Iris pigment epithelial cell (primary cell): ENCODE measurements at places on chromosomes 5 and 9.
A peak's percentile ranks its signal among the peaks of the same experiment; 100 is the strongest.

DNA sequence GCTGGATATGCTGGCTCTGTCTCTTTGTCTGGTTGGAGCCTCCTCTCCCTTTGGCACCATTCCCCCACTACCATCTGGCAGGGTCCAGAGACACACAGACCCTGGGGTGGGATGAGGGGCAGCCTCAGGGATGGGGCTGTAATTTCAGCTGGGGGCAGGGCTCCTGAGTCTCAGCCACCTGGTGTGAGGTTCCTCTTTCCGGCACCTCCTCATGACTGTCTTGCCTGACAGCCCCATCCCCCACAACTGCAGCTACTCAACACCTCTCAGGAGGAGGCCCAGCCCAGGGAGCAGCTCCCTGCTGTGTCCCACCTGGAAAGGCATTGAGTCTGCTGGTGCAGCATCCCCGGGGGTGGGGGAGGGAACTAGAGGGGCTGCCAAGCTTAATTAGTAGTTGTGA, 11.7 kb upstream of the RPS14 start:
- no peak for DNase-seq

DNA sequence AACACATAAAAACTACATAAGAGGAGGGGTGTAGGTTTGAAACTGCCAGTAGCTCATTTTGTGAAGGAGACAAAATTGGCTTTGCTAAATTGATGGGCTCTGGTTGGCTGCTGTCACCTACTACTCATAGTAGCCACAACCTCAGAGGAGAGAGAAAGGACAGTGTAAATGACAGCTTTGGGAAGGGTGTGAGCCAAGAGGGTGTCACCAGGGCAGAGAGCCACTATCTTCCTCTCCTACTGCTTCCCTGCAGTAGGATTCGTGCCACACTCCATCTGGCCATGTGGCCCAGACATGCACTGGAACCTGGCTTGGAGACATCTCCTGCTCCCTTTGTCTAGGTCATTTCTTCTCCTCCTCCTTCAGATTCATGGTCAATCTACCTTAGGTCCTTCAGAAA, 455.9 kb downstream of the ENC1 start:
- DNase-seq, result no peak

GRCh38 chr5:80105698-80106439, 70.7 kb downstream of the THBS4 start:
- no peak for DNase-seq

DNA sequence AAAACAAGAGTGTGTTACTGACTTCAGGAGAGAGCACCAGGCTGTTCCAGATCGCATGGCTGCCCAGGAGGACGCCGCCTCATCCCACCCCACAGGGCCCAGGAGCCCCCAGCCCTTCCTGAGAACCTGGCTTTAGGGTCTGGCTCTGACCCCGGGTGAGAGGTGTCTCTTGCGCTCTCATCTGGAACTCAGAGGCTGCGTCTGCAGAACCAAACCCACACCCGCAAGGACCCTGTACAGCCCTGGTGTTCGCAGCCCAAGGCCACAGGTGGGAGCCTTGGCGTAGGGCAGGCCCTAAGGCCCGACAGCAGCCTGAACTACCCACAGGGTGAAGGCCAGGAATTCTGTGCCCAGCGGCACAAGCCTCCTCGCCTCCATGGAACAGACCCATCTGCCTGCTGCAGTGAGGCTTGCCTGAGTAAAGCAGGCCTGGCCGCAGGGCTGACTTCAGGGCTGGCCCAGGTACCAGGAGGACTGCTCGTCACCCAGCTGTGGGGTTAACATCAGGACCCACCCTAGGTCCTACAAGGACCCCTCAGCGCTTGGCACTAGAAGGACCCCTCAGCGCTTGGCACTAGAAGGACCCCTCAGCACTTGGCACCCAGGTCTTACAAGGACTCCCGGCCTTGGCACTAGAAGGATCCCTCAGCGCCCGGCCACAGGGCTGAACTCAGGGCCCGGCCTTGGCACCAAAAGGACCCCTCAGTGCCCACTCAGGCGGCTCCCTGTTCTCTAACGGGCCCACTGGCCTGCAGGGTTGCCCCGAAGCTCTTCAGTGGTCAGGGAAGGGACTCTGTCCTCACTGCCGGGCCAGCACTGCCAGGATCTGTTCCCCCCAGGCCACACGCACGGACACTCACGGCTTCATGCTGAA, 48.2 kb downstream of the NKD2 start:
- DNase-seq, result no peak

GRCh38 chr5:452978-453710, 10.2 kb downstream of the EXOC3 start:
- no peak for DNase-seq

GRCh38 chr5:150305095-150305494, 2.4 kb upstream of the ARSI start:
- no peak for DNase-seq

- DNase-seq, result no peak
Measured at GRCh38 chr9:131259916-131260597, 16.3 kb downstream of the FAM78A start.

DNA sequence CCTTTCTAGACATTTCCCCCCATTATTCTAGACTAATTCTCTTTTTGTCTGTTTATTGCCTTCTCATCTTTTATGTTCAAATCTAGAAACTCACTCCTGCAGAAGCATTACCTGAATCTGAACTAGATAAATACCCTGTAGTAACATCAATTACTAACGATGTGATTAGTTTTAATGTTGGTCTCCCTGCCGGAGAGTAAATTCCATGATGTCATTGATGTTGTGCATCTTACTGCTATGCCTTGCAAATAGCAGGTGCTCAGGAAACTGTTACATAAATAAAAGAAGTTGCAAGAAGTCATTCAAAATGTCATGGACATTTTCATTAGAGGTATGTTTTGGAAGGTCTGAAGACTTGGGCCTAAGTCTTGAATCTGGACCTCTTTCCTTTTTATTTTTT, 23.0 kb upstream of the C9 start:
- no peak for DNase-seq

DNA sequence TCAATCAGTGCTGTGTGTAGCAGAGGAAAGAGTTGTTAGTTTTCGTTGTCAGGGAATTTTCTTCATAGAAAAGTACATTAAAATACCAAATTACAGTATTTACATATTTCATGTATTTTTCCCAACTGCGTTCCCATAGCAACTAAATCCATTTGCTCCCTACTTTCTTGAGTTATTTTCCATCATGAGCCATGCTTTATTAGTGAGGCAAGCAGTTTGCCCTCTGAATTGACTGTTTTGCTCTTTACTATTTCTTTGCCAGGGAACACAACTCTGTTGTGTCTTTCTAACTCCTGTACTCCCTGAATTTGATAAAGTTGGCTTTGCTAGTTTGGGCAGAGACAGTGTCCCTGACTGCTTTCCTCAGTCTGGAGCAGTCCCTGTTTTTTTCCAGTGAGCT, 276.2 kb upstream of the SLC30A5 start:
- no peak for DNase-seq

DNA sequence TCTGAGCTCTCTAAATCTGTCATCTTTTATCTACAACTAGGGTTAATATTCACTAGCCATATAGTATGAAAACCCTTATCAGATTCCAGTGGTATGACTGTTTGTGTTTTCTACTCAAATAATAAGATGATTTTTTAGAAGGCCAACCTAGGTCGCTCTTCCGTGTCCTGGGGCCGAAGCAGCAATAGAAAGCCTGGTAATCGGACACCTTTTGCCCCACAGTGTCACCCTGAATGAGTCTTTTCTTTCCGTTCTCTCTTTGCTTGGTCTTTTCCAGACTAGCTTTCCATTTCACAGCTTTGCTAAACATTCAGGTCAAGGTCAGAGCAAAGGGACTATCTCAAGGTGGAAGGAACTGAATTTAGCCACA, 243.3 kb upstream of the ANKRD55 start:
- peak; percentile 33 for DNase-seq

DNA sequence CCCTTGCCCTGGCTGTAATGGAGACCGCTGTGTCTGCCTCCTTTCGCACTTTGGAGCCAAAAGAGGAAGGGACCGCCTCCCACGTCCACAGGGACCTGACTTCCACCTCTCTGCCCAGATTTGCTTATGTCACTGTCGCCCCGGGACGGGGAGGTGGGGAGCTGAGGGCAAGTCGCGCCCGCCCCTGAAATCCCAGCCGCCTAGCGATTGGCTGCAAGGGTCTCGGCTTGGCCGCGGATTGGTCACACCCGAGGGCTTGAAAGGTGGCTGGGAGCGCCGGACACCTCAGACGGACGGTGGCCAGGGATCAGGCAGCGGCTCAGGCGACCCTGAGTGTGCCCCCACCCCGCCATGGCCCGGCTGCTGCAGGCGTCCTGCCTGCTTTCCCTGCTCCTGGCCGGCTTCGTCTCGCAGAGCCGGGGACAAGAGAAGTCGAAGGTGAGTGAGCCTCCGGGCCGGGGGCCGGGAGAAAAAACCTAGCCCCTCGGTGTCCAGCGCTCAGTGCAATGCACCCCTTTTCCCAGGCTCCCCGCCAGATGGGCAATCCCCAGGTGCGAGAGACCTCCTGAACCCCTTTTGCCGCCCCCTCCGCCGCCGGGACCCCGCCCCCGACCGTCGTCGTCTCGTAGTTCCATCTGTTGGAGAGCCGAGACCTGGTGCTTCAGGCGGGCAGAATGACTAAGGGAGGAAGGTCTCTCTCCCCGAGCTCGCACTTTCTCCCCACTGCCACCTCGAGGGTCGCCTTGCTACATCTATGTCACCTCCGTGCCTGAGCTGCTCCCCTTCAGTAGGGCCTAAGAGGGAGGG, at the start of gene GPX3:
Gene GPX3 (plus strand): TSS at position 288 of the 807 bp plus-strand sequence. CDS start 64 bp downstream, at position 352.
- peak; percentile 54 for DNase-seq

DNA sequence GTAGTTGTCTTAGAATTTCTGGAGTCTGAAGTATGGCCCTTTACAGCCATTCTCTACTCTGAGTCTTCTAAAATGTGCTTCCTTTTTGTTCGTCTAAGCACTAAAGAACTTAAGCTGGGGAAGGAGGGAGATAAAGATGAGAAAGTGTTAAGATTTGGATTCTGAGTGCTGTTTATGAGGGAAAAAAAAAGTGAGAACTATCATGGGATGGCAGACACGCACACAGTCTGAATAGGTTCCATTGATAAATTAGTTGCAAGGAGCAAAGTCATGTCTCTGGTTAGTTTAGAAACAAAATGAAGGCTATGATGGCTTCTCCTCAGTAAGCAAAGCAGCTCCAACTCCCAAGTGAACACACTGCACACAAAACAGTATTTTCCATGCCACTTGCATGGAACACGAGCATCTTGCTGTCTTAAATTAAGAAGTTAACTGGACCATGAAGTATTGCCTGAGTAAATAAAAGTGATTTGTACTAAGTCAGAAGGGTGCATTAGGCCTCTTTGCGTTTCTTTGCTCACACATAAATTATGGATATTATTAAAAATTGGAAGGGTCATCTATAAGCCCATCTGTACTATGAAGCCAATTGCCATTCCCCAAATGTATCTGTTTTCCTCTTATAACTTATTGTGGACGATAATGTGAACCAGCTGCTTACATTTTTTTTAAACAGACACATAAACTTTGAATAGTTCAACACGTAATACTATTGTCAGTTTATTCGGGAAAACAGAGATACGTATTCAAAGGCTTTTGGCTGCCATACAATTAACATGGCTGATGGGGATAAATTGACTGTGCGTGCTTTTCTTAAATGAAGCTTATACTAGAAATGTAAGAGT, 199.3 kb downstream of the SGCD start:
- DNase-seq, result no peak

GRCh38 chr5:139862313-139862712, 66.7 kb downstream of the PSD2 start:
- peak; percentile 14 for DNase-seq

DNA sequence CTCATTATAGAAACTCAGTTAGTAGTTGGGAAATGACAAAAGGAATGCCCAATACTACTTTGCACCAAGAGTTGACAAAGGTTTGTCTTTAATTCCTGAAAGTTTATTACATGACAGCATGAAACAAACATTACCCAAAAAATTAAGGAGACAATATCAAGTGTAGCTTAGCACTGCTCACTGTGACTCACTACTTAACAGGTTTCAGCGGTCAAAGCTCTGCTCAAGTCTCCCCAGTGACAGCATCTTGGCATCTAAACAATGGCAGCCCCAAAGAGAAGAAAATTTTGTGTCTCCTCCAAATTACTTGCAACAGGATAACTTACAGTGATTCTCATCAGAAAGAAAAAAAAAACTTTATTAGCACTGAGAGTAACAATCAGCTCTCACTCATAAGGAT, 1030.2 kb downstream of the EFNA5 start:
- no peak for DNase-seq

DNA sequence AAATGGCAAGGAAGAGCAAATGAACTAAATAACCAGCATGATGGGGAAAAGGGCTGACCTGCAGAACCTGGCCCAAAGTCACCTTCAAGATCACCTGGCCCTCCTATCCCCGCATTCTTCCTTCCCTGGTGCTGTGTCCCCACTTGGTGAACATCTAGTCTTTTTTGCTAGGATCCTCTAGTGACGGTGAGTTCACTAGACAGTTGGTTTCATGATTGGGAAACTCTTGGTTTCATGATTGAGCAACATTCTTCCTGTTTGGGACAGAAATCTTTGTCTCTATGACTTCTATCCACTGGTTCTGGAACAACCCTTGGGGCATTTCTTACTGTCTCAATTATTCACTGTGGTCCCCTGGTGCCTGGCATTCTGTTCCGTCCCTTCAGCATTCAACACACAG, 50.2 kb upstream of the DAB2IP start:
- DNase-seq, result peak; percentile 48
